ENCODE measurements at places on chromosomes 2 and 18.

- H3K4me3 ChIP-seq = no peak overlapping the region
- H3K36me3 ChIP-seq = no peaks in the 10 kb centered on the region
- no peak overlapping the region for H3K27ac ChIP-seq
- no peak for DNase-seq
- H3K27me3 ChIP-seq = no peaks in the 10 kb centered on the region
- no peaks in the 10 kb centered on the region for H3K4me1 ChIP-seq
Measured at GRCh38 chr2:23449413-23449812, 64.4 kb downstream of the KLHL29 start.

DNA sequence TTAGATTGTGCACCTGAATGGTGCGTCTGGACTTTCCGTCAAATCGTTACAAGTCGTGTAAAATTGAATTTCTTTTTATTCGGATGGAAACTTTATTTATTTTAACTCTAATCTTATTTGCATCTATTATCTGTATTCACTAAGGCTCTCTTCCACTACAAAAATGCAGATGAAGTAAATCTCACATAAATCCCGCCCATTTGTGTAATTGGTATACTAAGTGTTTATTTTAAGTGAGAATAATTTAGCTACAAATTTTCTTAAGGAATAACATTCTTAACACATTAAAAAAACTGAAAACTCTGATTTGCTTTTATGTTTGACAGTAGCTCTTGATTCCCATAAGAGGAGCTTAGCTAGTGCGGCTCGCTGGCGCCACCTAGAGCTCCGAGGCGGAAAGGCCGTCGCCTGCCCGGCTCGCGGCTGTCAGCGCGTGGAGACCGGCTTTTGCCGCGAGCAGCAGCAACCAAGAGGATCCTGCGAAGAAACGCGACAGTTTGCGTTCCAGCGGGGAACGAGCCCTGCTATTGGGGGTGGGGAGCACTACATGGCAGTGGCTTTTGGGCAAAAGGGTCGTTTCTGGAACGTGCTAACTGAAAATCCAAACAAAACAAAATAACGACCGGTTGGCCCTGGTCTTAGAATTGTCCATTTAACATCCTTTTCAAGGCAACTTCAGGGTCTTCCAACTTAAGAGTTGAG is 6.7 kb downstream of the SP9 start:
- peaks cover 7% of the 10 kb centered on the region for H3K4me1 ChIP-seq
- DNase-seq = peak; percentile 87
- no peaks in the 10 kb centered on the region for H3K36me3 ChIP-seq
- H3K27ac ChIP-seq = no peak overlapping the region

- peak; percentile 40 for DNase-seq
- H3K27ac ChIP-seq = no peak overlapping the region
- no peaks in the 10 kb centered on the region for H3K27me3 ChIP-seq
- H3K36me3 ChIP-seq = no peaks in the 10 kb centered on the region
- H3K4me3 ChIP-seq = no peak overlapping the region
- no peaks in the 10 kb centered on the region for H3K4me1 ChIP-seq
Measured at GRCh38 chr2:242015108-242016065, 145.9 kb downstream of the RTP5 start.

DNA sequence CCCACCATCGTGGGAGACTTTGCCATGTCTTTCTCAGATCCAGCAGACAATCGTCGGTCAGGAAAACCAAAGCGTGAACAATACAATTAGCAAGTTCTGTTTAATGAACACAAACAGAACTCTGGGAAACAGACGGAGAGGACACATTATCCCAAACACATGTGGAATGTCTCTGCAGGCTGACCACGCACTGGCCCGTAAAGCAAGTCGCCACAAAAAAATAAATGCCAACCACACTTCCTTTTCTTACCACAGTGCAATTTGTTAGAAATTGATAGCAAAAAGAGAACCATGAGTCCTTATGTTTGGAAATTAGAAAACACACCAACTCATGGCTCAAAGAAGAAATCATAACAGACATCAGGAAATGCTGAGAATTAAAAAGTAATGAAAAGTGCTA is 210.9 kb downstream of the TWIST2 start:
- H3K27ac ChIP-seq = no peak overlapping the region
- no peaks in the 10 kb centered on the region for H3K4me1 ChIP-seq
- no peak overlapping the region for H3K4me3 ChIP-seq
- peaks cover 7% of the 10 kb centered on the region for H3K36me3 ChIP-seq

- H3K4me3 ChIP-seq = no peak overlapping the region
- no peaks in the 10 kb centered on the region for H3K36me3 ChIP-seq
- H3K27me3 ChIP-seq = no peaks in the 10 kb centered on the region
- no peak for DNase-seq
Measured at GRCh38 chr2:129778584-129778877, 200.9 kb upstream of the RAB6C start.

GRCh38 chr2:43491065-43491639 is 104.7 kb downstream of the THADA start:
- H3K36me3 ChIP-seq = no peaks in the 10 kb centered on the region
- no peak for DNase-seq
- H3K27ac ChIP-seq = peak overlapping the region; percentile 19
- H3K4me1 ChIP-seq = no peaks in the 10 kb centered on the region
- H3K4me3 ChIP-seq = no peak overlapping the region
- no peaks in the 10 kb centered on the region for H3K27me3 ChIP-seq

GRCh38 chr2:2832657-2833056 is 501.6 kb upstream of the MYT1L start:
- no peak overlapping the region for H3K4me3 ChIP-seq
- no peaks in the 10 kb centered on the region for H3K4me1 ChIP-seq
- no peaks in the 10 kb centered on the region for H3K27me3 ChIP-seq
- no peaks in the 10 kb centered on the region for H3K36me3 ChIP-seq
- no peak for DNase-seq

- no peak overlapping the region for H3K4me3 ChIP-seq
- no peak overlapping the region for H3K27ac ChIP-seq
Measured at GRCh38 chr2:54906716-54907115, 143.5 kb downstream of the RTN4 start.

GRCh38 chr2:143730953-143731260 is 601.7 kb downstream of the ARHGAP15 start:
- no peaks in the 10 kb centered on the region for H3K4me1 ChIP-seq
- DNase-seq = no peak
- no peak overlapping the region for H3K4me3 ChIP-seq
- no peaks in the 10 kb centered on the region for H3K27me3 ChIP-seq

- H3K36me3 ChIP-seq = no peaks in the 10 kb centered on the region
- DNase-seq = no peak
- H3K4me1 ChIP-seq = no peaks in the 10 kb centered on the region
- no peak overlapping the region for H3K27ac ChIP-seq
Measured at GRCh38 chr2:73085691-73086090, 14.2 kb upstream of the SFXN5 start.

Measured in breast epithelium (tissue), 4 donors.